ENCODE measurements at places on chromosomes 13 and 19.

DNA sequence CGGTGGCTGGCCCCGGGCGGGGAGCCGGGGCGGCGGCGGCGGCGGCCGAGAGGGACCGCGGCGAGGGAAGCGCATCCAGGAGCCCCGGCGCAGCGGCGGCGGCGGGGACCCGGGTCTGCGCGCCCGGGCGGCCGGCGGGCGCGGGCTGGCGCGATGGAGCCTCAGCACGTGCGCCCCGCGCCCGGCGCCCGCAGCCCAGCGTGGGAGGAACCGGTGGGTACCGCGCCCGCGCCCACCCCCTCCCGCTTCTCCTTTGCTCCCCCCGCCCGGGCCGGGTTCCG is 7.8 kb upstream of the DGKH start:
- DNase-seq: no peak

- DNase-seq: no peak
Measured at GRCh38 chr13:33855371-33855895, 37.5 kb downstream of the RFC3 start.

DNA sequence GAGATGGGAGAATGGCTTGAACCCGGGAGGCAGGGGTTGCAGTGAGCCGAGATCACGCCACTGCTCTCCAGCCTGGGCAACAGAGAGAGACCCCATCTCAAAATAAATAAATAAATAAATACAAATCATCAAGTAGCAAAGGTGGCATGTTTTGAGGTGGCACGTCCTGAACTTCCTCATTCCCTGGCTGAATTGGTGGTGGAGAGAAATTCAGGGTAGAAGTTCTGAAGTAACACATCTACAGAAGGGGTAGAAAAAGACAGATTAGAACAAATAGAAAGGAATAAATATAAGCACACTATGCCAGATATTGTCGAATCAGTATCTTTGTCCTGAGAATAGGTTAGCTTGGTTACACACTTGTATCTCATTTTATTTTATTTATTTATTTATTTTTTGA is 6.3 kb downstream of the IFI30 start:
- no peak for DNase-seq

GRCh38 chr19:45087531-45087930 is 5.4 kb upstream of the PPP1R37 start:
- DNase-seq: no peak

GRCh38 chr13:62598708-62599107 is 1183.1 kb upstream of the PCDH20 start:
- no peak for DNase-seq

GRCh38 chr13:24654741-24655140 is 25.5 kb upstream of the ATP12A start:
- DNase-seq: no peak

GRCh38 chr13:44537248-44537647 is 38.9 kb downstream of the TSC22D1 start:
- no peak for DNase-seq

GRCh38 chr13:93625536-93625935 is 398.9 kb downstream of the GPC6 start:
- no peak for DNase-seq

- DNase-seq: no peak
Measured at GRCh38 chr19:7067716-7068115, 1.8 kb upstream of the ZNF557 start.

DNA sequence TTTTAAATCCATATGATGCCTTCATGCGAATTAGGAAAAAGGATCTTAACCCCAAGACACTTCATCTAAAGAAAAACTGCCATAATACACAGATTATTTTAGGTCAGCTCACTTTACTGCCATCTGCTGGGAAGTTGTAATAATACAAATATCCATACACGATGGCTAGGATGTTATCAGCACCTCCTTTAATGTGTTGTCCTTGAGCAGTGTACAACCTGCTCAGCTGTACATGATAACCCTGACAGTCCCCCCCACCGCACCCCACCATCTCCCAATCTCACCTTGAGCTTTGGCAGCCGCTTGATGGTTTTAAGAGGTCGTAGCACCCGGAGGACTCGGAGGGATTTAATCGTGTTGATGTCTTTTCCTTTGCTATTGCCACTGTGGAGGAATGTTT is 112.2 kb downstream of the IER2 start:
- peak; percentile 39 for DNase-seq

- DNase-seq: peak; percentile 79
Measured at GRCh38 chr19:677201-677600, 1.0 kb downstream of the FSTL3 start.

GRCh38 chr19:51172223-51172622 is 30.1 kb downstream of the SIGLEC7 start:
- DNase-seq: no peak

- no peak for DNase-seq
Measured at GRCh38 chr19:42477117-42477516, 34.4 kb upstream of the CXCL17 start.

DNA sequence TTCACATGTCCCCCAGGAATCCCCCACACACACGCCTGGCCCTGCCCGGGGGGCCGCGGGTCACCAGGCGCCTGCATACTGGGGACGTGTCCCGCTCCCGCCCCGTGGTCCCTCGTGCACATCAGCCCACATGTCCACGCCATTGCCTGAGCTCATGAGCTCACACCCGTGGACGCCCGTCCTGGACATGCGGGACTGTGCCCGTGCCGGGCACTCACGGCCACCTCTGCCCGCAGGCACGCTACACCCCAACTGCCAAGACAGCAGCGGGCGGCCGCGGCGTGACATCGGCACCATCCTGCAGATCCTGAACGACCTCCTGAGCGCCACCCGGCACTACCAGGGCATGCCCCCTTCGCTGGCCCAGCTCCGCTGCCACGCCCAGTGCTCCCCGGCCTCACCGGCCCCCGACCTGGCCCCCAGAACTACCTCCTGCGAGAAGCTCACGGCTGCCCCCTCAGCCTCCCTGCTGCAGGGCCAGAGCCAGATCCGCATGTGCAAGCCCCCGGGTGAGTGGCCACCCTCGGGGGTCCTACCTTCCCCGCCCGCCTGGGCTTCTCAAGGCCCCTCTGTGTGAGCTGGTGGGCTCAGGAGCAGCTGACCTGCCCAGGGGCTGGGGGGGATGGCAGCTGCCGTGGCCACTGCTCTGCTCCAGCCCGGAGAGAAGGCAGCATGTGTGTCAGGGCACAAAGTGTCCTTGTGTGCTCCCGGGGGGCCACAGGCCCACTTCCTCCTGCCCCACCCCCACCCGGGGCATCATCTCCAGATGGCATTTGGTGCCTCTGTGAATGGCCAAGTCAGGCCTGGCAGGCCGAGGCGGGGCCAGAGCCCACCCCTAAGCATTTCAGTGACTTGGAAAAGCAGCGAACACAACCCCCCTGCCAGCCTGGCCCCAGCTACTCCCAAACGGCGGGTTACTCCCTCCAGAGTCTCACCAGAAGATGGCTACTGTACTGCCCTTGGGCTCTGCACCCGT is 7.1 kb downstream of the MIDN start:
- DNase-seq: no peak

DNA sequence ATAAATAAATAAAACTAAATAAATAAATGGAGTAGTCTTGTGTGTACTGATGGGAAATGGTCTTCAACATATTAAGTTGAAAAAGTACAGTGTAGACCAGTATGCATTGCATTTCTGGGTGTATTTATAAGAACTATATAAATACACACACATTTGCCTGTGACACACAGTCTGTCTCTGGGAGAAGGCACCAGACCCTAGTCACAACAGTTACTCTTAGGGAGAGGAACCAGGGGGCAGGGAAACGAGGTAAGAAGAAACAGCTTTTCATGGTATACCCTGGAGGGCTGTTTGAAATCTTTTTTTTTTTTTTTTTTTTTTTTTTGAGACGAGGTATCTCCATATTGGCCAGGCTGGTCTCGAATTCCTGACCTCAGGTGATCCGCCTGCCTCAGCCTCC is 2.8 kb upstream of the S1PR2 start:
- no peak for DNase-seq

DNA sequence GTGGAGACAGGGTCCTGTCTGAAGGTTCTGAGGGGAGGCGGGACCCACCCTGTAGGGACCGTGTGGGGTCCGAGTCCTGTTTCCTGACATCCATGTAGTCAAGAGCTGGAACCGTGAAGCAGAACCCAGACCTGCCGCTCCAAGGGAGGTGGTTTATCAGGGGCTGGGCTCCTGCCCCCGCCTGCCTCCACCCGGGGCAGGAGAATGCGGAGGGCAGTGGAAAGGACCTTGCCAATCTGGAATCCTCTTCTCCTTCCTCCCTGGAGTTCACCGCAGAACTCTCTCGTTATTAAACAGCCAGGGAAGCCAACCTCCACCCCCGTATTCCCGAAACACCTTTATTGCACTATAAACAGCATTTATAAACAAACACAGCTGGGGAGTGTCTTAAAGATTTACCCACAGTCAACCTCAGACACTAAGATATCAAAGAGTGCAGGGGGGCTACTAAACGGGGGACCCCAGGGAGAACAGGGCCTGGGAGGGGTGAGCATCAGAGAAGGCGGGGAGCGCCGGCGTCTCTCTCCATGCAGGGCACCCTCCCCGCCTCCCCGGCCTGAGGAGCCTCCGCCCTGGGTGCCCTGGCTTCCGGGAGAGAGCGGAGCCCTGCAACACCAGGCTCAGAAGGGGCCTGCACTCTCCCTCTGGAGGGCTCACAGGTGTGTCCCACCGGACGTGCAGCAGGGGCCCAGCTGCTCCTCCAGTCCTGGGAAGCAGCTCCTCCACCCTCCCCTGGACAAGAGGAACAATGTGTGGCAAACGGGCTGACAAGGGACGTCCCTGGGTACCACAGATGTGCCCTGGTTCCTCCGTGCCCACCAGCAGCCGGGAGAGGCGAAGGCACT is 3.6 kb downstream of the C2CD4C start:
- DNase-seq: no peak

DNA sequence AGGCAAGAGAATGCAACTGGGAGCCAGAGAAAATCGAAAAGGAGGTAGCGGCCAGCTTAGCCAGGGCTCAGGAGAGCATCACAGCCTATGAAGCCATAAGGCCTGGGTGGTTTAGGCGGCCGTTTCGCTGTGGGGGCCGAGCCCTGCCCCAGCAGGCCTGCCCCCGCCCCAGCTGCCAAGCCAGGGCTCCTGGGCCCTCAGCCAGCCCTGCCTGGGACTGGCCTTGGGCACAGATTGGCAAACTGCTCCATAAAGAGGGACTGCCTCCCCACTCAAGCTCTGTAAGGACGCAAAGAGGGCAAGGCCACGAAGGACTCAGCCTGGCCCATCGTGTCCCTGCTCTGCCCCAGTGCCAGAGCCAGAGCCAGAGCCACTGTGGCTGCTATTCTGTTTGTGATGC is 10.2 kb downstream of the ZNF653 start:
- DNase-seq: no peak

- no peak for DNase-seq
Measured at GRCh38 chr13:60707878-60708277, 310.9 kb downstream of the TDRD3 start.

DNA sequence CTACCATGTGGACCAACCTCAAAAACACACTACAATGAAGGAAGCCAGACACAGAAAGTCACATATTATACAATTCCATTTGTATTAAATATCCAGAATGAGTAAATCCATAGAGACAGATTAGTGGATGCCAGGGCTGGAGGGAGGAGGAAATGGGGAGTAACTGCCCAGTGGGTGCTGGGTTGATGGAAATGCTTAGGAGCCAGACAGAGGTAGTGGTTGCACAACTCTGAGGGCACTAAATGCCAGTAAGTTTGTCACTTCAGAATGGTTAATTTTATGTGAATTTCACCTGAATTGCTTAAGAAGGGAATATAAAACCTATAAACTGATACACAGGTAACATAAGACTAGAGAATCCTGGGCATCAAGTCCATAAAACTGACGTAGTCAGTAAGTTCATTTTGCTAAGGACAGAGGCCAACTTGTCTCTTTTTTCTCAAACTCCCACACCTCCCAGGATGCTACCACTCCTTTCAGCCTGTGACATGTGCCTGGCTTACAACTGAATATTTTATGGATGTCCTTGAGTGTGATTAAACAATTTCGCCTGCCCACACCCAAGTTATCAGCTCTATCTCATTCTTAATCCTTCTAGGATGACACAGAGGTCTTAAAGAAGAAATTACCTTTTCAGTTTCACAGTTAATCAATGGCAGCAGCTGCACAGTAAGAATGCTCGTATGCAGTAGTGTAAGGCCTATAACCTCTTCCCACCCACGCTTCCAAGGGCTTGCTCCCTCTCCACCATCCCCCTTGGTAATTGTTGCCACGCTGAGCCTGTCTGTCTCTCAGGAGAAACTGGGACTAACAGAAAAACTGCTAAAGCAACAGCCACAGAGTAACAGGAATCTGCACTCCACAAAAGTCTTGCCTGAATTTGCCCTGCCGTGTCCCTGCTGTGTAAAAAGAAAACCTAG is 5.9 kb upstream of the MLNR start:
- DNase-seq: no peak

DNA sequence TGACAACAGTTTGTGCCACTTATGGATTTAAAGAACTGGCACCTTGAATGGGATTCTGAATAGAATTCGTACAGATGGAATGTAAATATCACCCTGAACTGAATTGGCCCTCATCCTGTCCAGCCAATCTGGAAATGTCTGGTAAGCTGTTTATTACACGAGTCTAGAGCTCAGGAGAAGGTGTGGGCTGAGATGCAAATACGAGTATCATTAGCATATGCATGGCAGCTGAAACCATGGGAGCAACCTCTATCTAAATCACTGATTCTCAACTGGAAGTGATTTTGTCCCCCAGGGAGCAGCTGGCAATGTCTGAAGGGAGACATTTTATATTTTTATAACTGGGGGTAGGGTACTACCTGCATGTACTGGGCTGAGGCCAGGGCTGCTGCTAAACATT is 15.6 kb upstream of the VWA8 start:
- no peak for DNase-seq
